Stimulated activated CD8-positive, alpha-beta memory T cell treated with anti-CD3 and anti-CD28 coated beads, Interleukin-12 subunit alpha, Interleukin-12 subunit beta, amount 100 ng/mL, for 4 hours (primary cell): ENCODE measurements at places on chromosomes 4 and X.

DNA sequence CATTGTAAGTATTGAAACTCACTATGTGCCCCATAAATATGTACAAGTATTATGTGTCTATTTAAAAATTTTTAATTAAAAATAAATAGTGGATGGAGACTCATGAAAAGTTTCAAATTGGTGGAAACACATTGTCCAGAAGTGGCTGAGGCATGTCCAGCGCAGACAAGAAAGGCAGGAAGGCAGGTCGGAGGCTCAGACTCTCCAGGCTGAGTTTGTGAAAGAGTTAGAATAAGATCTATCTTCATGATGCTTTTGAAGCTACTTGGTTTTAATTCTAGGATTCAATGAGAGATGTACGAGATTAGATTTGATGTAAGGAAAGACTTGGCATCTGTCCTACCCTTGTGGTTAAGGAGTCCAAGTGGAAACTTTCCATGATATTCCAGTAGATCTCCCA, 19.8 kb downstream of the PNMA6F start:
- no peak for DNase-seq

DNA sequence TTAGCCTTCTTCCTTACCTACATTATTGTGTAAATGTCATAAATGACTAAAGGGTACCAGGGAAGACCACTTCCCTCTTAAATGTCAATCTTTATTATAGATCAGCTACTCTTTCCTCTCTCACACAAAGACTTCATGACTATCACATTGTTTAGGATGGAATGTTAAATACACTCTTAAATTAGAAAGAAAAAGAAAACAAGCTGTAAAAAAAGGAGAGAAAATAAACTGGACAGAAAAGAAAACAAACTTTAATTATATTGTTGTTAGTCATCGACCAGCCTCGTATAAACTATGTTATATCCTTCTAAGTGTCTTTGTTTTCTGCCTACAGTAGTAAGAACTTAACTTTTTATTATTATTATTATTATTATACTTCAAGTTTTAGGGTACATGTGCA, 666.4 kb upstream of the NR3C2 start:
- DNase-seq = no peak

- no peak for DNase-seq
Measured at GRCh38 chr4:76277667-76278066, 26.1 kb downstream of the FAM47E start.

- no peak for DNase-seq
Measured at GRCh38 chr4:128220286-128221235, 67.1 kb downstream of the PGRMC2 start.

DNA sequence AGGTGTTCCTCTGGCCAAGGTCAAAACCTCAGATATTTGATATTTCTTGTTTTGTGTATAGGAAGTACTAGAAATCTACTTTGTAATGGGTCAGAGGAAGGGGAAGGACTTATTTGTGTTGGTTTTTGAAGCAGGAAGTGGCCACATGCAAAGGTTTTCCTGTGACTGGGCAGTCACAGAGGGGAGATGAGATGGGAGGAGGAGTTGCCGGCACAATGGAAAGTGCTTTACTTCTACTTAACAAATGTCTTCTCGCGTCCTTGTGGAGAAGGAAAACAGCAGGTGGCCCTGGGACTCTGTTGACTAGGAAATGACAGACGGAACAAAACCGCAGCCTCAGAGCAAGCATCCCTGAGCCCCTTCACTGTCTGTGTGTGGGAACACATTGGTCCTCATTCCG, 46.6 kb downstream of the SHROOM2 start:
- DNase-seq = no peak

DNA sequence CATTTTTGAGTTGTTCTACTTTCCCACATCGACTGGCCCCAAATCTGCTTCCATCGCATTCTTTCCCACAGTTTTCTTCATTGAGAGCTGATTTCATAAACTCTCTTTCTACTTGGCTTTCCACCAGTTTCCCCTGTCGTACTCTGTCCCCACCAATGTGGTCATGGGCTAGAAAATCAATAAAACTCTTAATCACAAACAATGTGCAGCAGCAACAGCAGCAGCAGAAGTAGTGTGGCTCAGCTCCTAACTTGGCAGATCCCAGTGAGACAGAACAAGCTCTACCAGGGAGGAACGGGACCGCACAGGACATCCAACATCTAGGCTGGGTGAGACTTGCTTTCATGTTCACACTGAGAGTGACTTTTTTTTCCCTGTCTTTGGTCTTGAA, 3.1 kb upstream of the SETD7 start:
- DNase-seq = no peak

GRCh38 chrX:50671661-50672060, 142.3 kb downstream of the SHROOM4 start:
- no peak for DNase-seq

GRCh38 chr4:7201420-7202305, 9.3 kb downstream of the SORCS2 start:
- no peak for DNase-seq

DNA sequence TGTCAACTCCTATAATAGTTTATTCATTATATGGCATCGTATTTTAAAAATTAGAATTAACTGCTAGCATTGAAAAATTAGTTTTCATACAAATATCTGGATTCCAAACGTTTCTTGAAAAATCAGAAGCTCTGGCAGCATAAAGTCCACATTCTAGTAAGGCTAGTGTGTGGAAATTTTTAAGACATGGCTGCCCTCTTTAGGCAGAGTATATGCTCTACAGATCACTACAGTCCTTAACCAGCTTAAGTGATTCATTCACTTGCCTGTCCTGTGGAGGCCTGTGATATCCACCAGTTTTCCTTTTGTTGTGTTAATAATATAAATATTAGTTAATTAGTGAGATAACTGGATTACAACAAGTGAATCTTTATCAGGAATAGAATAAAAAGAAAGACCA, 287.2 kb downstream of the OPHN1 start:
- DNase-seq = no peak

DNA sequence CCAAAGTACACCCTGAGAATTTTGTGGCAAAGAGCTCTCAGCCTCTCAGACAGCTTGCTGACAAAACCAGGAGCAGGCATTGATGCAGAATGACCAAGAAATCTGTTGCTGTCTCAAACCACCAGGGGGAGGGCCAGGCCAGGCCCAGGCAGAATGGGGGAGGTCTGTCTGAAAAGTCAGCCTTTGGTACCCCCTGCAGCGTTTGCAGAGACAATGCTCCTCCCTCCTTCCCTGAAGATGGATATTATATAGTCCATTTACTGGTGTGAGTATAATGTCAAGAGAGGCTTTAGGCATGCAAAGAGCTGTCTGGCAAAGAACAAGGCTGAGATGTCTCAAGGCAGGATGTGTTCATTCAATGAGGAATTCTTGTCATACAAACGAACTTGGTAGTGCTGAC, 52.9 kb upstream of the TRPC5OS start:
- no peak for DNase-seq

DNA sequence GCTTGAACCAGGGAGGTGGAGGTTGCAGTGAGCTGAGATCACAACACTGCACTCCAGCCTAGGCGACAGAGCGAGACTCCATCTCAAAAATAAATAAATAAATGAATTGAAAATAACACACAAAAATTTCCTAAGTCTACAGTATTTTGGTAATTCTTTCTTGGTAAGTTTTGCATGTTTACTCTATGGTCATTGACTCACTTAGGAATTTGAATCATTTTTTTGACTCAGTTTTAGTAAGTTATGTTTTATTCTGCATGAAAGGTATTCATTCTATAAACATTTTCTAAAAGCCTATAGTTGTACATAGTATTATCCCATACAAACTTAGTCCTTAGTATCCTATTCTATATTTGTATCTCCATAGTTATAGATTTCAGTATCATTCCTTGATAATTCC, 772.9 kb upstream of the SLIT2 start:
- no peak for DNase-seq

- no peak for DNase-seq
Measured at GRCh38 chr4:35503435-35503834, 740.9 kb downstream of the ARAP2 start.

- peak; percentile 15 for DNase-seq
Measured at GRCh38 chr4:1043651-1044468, 32.4 kb downstream of the FGFRL1 start.

DNA sequence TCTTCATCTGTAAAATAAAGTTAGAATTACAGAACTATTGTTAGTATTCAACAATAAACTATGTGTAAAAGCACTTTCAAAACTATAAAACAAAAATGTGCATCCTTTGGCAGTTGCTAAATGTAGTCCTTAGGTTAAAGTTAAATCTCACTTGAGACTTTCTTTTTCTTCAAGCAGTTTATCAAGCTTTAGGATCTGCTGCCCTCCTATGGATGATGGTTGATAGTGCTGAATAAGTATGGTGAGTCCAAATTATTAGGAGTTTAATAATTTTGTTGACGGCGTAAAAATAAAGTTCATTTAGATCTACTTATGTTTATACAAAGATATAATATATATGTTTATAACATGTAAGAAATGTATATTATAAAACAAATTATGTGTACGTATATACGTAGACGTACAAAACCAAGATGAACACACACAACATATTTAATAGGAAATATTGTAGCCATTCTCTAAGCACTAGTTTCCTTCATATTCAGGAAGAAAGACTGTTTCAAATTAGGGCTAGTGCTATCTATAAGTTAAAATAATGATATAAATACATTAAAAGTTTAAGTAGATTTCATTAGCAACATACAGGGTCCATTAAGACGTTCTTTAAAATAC, 22.3 kb downstream of the UGT2A2 start:
- DNase-seq = no peak

GRCh38 chrX:81378560-81378959, 176.7 kb downstream of the SH3BGRL start:
- no peak for DNase-seq

DNA sequence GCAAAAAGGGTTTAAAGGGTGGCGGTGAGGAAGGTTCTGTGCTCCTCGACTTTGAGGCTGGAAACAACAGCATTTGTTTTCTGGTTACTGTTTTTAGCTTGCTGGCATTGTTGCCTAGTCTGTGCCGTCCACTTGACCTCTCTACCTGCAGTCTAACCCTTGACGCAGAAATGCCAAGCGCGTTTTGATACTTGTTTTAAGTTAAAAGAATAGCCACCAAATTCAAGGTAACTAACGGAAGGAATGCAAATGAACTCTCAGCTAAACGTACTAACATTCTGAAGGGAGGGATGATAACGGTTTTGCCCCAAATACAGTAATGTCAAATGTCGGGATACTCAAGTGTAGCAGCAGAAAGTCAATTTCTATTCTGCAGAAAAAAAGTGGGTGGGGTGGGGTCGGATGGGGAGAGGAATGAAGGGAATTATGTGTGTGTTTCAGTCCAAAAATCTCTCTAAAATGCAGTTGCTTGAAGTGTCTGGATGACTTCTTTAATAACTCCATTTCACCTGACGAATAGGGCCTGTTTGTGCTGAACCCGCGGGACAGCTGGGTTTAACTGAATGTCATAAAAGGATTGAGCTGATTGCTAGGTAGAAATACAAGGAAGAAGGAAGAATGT, 3.4 kb upstream of the NKX6-1 start:
- no peak for DNase-seq

DNA sequence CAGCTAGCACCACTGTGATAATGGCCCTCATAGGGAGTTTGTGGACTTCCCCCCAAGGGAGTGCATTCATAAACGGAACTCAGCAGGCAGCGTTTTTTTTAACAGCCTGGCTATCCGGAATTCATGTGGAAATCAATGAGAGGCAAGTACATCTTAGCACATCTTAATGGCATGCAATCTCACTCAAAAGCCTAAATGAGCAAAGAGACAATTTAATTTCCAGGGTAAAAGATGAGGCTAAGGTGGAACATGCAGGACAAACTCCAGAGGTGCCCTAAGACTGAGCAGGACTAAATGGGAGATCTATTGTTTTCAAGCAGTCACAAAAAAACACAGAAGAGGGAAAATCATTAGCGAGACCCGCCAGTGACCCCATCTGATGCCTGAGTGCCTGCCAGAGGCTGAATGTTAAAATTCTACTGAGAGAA, 243.5 kb upstream of the KCNIP4 start:
- no peak for DNase-seq

GRCh38 chr4:89725268-89725667, 111.7 kb downstream of the SNCA start:
- DNase-seq = no peak

DNA sequence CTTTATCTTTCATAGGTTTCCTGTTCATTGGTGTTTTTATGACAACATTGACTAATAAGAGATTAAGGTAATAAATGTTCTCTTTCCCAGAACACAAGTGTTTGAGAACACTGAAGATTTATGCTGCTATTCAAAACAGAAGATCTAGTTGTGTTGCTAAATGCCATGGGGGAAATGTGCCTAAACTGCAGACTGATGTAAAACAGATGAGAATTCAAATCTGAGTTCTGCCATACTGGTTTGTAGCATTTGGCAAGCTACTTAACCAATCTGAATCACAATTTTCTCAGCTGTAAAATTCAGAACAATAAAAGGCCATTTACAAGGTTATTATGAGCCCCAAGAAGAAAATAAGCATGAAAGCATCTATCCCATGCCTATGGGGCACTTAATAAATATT, 2.3 kb downstream of the SLC10A6 start:
- DNase-seq = no peak

DNA sequence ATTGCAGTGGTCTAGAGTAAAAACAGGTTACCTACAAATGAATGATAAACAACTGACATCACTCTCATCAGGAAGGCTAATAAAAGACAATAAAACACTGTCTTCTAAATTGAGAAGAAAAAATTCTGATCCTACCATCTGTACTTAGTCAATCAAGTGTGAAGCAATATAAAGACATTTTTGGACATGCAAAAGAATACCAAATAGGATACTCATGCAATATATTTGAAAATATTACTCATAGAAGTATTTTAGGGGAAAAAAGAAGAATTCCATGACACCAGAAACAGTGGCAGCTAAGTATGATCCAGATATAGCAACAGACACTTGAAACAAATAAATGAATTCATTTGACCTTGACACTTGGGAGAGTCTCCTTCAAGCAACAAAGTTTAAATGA, 63.8 kb upstream of the FAM120C start:
- no peak for DNase-seq

DNA sequence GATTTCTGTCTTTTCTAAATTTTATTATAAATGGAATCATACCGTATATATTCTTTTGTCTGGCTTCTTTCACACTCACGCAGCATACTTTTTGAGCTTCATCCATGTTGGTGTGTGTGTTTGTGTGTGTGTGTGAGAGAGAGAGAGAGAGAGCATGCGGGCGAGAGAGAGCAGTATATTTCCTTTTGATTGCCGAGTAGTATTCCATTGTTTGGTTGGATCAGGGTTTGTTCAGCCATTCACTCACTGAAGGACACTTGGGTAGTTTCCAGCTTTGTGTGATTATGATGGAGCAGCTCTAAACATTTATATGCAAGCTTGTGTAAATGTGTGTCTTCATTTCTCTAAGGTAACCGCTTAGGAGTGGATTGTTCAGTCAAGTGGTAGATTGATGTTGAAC, 3.1 kb upstream of the L1CAM start:
- DNase-seq = no peak

DNA sequence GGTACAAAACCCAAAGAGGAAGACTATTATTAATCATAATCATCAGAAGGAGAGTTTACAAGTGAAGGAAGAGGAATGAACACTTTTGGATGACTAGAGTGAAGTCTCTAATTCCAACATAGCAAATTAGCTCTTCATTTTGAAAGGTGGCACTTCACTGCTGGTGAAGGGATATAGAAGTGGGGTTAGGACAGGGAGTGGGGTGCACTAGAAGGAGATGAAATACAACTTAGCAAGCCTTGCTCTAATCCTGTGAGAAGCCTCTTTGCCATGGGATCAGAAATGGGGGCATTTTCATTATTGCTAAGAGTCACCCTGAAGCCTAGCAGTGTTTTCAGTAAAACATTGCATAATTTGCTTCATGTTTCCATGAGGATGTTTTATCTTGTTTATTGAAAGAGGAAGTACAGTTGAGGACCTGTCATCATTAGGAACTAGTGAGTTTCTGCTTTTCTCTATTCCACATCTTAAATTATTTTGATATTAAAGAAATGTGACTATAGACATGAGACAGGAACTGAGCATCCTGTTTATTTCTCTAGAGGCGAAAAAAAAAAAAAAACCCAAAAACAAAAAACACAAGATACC, 9.3 kb upstream of the GRPR start:
- DNase-seq = no peak
